ENCODE measurements at places on chromosomes 5 and 9.

DNA sequence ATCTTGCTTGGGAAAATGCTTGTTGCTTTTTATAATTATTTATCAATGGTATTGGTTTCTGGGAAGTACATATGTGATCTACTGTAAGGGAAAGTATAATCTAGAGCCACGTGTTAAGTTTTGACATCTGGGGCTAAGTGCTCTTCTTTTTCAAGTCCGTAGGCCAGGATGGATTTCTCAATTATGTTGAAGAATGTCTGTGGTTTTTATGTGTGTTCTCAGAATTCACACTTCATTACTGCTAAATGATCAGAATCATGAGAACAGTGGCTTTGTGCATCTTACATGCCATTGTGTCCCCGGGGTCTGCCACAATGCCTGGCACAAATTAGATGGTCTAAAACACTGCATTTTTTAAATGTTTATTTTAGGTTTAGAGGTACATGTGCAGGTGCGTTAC is 14.5 kb upstream of the AUH start:
- DNase-seq, result no peak

GRCh38 chr5:7808998-7809397 is 41.9 kb downstream of the CFAP90 start:
- DNase-seq, result no peak

DNA sequence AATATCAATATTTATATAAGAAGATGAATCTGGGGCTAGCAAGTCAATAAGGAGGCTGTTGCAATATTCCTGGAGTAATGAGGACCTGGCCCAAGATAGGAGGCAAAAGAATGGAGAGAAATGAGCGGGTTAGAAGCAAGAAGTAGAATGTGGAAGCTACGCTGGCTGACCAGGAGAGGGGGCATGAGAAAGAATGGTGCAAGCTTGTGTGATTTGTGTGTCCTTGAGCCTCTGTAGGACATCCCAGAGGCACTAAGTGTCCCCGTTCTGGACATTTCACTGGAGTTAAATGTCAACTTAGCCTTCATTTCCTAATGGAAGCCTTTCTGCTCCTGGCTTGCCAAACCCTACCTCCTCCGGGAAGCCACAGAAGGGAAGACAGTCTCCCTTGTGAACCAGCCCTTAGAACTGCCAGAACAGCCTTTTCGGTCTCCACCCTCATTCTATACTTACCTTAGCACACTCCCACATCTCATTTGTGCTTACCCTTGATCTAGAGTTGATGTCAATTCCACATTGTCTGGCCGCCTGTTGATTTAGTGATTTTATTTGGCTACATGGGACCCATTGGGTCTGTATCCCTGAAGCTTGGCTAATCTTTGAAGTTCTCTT is 6.7 kb upstream of the PDE6A start:
- DNase-seq, result no peak

- DNase-seq, result no peak
Measured at GRCh38 chr9:99211746-99212145, 10.0 kb downstream of the ALG2 start.

- no peak for DNase-seq
Measured at GRCh38 chr9:137467161-137467581, 8.0 kb upstream of the NSMF start.

DNA sequence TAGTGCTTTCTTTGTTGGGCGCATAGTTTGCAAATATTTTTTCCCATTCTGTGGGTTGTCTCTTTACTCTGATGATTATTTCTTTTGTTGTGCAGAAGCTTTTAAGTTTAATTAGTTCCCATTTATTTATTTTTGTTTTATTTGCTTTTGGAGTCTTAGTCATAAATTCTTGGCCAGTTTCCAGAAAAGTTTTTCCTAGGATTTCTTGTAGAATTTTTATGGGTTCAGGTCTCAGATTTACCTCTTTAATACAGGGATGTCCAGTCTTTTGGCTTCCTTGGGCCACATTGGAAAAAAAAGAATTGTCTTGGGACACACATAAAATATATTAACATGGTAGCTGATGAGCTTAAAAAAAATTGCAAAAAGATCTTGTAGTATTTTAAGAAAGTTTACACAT is 122.0 kb downstream of the WDR70 start:
- DNase-seq, result no peak

Data from frontal cortex (tissue), 4 donors.